HFF-Myc (cell line): ENCODE measurements at places on chromosomes 5 and 9.
A peak's percentile ranks its signal among the peaks of the same experiment; 100 is the strongest.

DNA sequence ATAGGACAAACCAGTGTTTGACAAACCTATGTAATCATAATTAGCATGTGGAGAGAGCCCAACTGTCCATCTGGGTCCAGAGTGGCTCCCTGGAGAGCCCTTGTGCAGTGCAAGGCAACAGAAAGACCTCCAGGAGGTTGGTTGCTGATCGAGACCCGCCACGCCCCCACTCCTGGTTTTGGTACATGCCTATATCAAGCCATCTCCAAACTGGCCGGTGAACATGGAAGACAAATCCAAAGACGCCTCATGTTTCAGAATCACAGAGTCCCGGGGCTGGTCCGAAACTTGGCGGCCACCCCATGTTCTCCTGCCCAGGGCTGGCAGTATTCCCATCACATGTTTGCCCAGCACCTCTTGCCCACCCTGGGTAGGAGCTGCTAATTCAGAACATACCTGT, 140.2 kb downstream of the PAX5 start:
- DNase-seq: no peak

DNA sequence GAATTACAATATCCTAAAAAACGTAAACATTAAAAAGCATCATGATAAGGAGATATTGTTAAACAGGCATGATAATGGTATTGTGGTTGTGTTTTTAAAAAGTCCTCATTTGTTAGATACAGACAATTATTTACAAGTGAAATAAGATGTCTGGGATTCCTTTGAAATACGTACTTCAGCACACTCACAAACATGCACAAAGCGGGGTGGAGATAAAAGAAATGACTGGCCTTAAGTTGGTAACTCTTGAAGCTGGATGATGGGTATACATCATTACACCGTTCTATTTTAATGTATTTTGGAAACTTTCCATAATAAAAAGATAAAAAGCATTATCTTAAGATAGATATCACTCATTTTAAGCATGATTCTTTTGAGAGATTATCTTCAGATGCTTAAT, 1.0 kb downstream of the FAM200C start:
- no peak for DNase-seq

- DNase-seq: peak; percentile 95
These were observed 79.0 kb downstream of the GLDC start for GRCh38 chr9:6566409-6567139.

GRCh38 chr9:126151686-126152134, 174.9 kb upstream of the MVB12B start:
- no peak for DNase-seq

GRCh38 chr5:101160002-101160401, 256.9 kb upstream of the ST8SIA4 start:
- no peak for DNase-seq

DNA sequence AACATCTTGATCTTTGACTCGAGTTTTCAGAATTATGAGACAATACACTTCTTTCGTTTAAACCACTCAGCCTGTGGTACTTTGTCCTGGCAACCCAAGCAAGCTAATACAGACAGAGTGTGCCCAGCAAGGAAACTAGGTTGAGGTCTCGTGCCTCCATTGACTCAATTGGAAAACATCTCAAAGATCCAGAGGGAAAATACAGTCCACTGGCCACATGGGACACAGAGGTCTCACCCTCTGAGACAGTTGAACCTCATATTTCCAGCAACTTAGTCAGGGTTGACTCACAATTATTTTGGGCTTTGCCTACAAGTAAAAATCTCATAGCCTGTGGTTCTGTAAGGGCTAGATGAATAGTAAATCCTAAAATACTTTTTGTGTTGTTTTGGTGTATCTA, 631.5 kb downstream of the MTRR start:
- no peak for DNase-seq
